ENCODE measurements at places on chromosomes 12 and 14.
A peak's percentile ranks its signal among the peaks of the same experiment; 100 is the strongest.

DNA sequence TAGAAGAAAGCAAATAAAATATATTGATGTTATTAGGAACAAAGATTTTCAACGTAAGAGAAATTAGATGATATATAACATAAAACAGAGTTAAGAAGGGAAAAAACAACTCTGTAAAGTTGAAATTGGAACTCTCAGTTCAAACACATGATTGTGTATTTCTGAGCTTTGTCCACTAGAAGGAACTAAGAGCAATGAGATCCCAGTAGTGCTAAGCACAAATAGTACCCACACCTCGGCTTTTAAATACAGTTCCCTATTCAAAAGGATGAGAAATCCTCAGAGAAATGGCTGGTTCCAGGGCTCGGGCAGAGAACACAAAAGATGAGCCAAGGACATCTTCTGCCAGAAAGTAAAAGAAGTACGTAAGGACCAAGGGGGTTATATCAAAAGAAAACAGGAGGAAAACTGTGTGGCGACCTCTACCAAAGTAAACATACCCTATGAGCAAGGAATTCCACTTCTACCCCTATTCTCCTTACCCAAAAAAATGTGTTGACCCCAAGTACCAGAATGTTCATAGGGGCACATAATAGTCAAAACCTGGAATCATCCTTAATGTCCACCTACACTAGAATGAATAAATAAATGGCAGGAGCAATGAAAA lies 96.6 kb downstream of the SPTSSA start:
- DNase-seq: peak; percentile 6

DNA sequence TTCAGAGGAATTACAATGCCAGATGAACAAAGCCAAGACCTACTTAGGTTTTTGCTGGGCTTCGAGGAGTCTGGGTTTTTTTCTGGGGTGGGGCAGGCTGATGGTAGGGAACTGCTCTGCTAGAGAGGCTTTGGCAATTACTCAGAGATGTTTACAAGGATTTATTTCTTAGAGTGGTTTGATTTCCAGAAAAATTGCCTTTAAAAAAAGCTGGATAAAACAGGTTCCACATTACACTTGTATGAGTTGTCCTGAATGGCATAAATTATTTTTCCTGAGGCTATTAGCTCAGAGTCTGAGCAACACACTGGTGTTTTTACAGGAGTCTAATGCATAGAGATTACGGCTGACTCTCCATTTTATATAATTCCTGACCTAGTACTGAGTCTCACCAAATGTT lies 118.5 kb upstream of the FRMD6 start:
- no peak for DNase-seq

DNA sequence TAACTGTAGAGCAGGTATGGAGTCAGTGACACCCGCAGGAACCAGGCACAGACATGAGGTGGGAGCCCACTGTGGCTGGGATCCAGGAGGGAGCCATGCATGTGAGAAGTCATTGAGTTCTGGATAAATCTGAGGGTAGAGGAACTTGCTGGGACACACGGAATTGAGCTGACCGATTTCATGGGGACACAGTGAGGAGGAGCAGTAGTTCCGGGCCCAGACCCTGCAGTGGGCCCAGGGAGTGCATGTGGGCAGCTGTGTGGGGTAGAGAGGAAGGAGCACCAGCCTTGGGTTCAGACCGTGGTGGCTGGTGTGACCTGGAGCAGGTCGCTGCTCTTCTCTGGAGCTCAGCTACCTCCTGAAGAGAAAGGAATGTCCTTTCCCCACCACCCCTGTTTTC lies 8.4 kb downstream of the SERPINA3 start:
- no peak for DNase-seq

GRCh38 chr12:17763366-17763765 lies 326.6 kb downstream of the RERGL start:
- DNase-seq: no peak

DNA sequence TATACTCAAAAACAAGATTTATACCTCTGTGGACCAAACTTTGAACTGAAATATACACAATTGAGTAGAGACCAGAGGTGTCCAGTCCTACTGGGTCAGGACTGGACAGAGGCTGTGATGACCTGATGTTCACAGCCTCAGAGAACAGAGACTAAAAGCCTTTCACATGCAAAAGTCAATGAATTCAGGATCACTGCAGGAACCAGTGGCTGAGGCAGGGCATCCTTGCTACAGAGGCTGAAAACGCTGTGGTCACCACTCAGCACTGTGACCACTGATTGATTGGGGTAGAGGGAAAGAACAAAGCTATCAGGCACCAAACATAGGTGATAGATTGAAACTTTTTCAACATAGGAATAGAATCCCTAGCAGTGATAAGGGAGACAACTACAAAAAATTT lies 25.1 kb downstream of the GRIP1 start:
- DNase-seq: no peak

- DNase-seq: no peak
Measured at GRCh38 chr12:107331912-107332311, 238.6 kb upstream of the CRY1 start.

GRCh38 chr12:119683816-119684215 lies 15.9 kb downstream of the PRKAB1 start:
- no peak for DNase-seq
